NCI-H2081 treated with DMSO at 0.1 percent for 48 hours (cell line): ENCODE measurements at places on chromosomes 1 and 21.

GRCh38 chr1:182145441-182145840 is 83.9 kb upstream of the ZNF648 start:
- DNase-seq, result no peak

- no peak for DNase-seq
Observed at GRCh38 chr21:34812504-34813265, 143.9 kb downstream of the CLIC6 start.

GRCh38 chr1:193102662-193103061 is 2.6 kb downstream of the GLRX2 start:
- no peak for DNase-seq

GRCh38 chr1:93905051-93905450 is 4.2 kb downstream of the GCLM start:
- no peak for DNase-seq

- DNase-seq, result no peak
Observed at GRCh38 chr21:37532868-37533780, 166.6 kb downstream of the DYRK1A start.

DNA sequence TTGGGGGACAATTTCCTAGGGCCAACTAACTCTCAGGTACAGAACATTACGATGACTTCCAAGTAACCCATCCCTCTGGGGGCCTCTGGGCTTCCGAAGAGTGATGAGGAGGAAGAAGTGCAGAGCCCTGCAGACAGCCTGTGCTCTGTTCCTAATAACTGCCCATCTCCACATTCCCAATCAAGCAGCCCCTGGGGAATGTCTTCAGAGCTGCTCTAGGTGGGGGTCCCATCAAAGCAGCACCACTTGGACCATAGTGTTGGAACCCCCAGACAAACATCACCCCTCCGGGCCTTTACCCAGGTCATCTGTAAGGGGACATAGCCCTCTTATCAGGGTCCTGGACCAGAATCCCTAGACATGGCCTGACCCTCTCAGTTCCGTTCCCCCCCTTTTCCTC is 357.3 kb downstream of the NPHP4 start:
- DNase-seq, result no peak

GRCh38 chr1:226957714-226958113 is 17.6 kb downstream of the COQ8A start:
- DNase-seq, result no peak

- peak; percentile 63 for DNase-seq
Observed at GRCh38 chr1:179369751-179370341, 4.1 kb downstream of the AXDND1 start.

GRCh38 chr1:212118872-212119260 is 83.3 kb downstream of the DTL start:
- DNase-seq, result no peak

DNA sequence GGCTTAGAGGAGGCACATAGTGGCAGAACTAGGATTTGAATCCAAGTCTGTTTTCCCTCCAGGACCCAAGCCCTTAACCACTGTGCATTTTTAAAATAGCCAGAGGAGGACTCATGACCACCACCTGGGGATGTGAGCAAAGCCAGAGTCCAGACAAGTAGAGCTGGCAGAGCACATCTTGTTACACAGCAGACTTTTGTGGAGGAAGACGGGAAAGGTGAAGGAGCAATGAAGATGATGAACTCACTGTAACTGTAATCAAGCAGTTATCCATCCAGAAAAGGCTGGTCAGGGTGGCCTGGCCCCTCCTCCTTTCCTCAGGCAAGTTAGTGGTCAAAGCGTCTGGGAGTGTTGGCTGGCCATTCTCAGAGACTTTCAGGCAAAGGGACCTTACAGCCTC is 50.9 kb downstream of the SLC44A3 start:
- no peak for DNase-seq

DNA sequence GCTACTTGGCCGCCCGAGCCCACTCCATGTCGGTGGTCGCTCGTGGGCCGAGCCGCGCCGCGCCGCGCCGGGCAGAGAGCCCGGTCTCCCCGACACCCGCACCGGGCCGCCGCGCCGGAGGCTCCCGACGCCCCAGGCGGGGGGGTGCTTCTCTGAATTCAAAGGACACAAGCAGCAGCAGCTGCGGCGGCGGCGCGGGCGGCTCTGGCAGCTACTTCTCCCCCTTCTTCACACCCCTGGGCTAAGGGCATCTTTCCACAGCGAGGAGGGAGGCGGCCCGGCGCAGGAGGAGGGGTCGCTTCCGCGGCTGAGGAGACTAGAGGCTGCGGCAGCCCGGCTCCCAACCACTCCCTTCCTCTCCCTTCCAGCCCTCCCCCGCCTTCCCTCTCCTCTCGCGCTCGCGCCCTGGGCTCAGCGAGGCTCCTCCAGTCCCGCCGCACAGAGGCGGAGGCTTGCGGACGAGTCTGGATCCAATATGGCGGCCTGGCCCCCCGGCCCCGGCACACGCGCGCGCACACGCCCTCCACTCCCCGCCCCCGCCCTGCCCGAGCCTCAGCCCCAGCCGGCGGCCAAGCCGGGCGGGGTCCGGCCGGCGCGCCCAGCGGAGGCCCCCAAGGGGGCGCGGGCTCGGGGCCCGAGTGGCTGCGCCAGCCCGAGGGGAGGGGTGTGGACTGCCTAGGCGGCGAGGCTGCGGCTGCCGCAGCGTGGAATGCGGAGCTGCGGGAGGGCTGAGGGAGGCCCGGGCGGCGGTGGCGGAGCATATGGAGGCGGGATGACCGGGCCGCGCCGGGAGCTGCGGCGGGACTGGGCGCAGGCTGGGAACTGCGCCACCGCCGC is at the start of gene CDC42BPA:
TSS of gene CDC42BPA (minus strand) at position 477 of the 837 bp plus-strand sequence. CDS start 1,310 bp downstream, outside the sequence.
- peak; percentile 45 for DNase-seq

DNA sequence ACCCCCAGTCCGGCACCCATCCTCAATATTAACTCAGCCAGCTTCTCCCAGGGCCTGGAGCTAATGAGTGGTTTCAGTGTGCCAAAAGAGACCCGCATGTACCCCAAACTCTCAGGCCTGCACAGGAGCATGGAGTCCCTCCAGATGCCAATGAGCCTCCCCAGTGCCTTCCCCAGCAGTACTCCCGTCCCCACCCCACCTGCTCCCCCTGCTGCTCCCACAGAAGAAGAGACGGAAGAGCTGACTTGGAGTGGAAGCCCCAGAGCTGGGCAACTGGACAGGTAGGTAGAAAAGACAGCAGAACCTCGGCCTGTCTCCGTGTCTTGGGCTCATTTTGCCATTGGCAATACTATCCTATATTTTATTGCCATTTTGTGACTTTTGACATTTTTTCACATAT is 45.4 kb upstream of the IPO9 start:
- no peak for DNase-seq

GRCh38 chr1:63914706-63915105 is 140.9 kb downstream of the ROR1 start:
- DNase-seq, result no peak

DNA sequence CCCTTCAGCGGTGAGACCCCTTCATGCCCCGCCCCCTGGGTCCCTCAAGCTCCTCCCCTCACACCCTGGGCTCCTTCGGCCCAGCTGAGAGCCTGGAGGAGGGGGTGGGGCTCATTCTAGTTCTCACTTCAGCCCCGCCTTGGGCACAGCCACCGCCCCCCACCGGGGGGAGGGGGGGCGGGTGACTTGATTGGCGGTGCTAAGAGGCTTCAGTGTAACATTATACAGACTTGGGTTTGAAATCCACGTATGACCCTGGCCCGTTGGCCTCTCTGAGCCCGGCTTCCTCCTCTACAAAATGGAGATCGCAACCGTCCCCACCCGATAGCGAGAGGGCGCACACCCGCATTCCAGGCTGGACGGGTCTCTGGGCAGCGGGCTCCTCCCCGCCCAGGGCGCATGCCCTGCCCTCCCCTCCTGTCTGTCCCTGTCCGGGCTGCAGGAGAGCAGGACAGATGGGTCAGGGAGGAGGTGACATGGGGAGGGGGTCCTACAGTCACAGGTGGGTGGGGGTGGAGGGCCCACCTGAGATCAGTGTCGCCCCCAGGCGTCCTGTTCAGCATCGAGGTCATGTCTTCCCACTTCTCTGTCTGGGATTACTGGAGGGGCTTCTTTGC is 5.1 kb downstream of the CLCNKB start:
- DNase-seq, result no peak

DNA sequence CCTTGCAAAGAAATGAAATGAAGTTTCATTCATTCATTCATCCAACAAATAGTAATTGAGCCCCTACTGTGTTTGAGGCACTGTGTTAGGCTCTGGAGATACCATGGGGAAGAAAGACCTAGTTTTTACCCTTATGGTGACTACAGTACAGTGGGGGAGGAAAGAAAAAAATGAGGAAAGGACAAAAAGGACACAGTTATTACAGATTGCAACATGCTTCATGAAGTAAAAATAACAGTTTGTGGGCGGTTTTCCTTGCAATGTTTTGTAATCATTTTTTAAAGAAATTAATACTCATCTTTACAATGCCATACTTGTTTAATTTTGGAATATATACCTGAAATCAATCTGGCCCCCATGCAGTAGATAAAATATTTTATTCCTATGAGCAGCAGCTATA is 120.3 kb downstream of the TM2D1 start:
- DNase-seq, result no peak

- DNase-seq, result no peak
Observed at GRCh38 chr1:108041360-108042142, 76.6 kb upstream of the VAV3 start.
